ENCODE measurements at places on chromosomes 12 and 14.

DNA sequence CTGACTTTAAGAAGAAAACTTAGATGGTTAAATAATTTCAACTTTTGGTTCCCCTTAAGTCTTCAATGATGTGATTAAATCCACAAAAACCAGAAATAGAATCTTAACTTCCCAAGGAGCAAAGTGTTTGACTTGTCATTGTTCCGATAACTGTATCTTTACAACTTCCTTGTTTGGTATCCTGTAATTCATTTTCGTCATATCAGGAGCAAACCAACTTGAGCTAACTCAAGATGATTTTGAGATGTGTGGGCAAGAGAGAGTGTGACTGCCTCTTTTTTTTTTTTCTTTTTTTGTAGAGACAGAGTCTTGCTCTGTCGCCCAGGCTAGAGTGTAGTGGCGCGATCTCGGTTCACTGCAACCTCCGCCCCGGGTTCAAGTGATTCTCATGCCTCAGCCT is 25.3 kb downstream of the DRAM1 start:
- DNase-seq = no peak

GRCh38 chr12:124032265-124032886 is 59.4 kb downstream of the ZNF664 start:
- DNase-seq = peak; percentile 35

GRCh38 chr12:77500089-77500488 is 330.6 kb upstream of the NAV3 start:
- DNase-seq = no peak

DNA sequence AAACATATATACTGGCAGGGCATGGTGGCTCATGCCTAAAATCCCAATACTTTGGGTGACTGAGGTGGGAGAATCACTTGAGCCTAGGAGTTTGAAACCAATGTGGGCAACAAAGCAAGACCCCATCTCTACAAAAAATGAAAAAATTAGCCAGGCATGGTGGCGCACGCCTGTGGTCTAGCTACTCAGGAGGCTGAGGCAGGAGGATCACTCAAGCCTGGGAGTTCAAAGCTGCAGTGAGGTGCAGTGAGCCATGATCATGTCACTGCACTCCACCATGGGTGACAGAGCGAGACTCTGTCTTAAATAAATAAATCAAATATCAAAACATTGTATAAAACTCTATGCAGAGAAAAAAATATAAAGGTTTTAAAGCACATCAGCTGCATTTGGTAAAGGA is 5.2 kb downstream of the FMNL3 start:
- no peak for DNase-seq

GRCh38 chr12:104615048-104615561 is 158.4 kb downstream of the CHST11 start:
- no peak for DNase-seq

GRCh38 chr12:83220774-83221173 is 534.1 kb downstream of the TMTC2 start:
- DNase-seq = no peak

DNA sequence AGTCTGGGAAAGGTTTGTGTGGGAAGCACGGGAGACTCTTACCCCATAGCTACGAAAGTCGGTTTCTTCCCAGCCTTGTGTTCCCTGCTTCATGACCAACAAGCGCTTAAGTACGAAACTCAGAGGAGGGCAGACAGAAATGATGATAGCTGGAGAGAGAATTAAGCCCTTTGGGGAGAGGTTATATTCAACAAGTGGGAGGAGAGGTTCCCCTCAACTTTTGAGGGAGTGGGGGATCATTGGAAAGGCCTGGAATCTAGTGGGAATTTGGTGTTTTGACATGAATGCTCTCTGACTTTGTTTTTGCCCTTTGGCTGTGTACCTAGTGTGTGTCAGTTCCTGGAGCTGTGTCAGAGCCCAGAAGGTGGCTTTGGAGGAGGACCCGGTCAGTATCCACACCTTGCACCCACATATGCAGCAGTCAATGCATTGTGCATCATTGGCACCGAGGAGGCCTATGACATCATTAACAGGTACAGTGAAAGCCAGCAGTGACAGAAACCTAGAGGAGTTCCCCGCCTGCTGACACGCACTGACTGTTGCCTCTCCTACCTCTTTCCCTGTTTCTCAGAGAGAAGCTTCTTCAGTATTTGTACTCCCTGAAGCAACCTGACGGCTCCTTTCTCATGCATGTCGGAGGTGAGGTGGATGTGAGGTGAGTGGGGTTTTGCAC is 40.6 kb downstream of the FNTB start:
- no peak for DNase-seq

DNA sequence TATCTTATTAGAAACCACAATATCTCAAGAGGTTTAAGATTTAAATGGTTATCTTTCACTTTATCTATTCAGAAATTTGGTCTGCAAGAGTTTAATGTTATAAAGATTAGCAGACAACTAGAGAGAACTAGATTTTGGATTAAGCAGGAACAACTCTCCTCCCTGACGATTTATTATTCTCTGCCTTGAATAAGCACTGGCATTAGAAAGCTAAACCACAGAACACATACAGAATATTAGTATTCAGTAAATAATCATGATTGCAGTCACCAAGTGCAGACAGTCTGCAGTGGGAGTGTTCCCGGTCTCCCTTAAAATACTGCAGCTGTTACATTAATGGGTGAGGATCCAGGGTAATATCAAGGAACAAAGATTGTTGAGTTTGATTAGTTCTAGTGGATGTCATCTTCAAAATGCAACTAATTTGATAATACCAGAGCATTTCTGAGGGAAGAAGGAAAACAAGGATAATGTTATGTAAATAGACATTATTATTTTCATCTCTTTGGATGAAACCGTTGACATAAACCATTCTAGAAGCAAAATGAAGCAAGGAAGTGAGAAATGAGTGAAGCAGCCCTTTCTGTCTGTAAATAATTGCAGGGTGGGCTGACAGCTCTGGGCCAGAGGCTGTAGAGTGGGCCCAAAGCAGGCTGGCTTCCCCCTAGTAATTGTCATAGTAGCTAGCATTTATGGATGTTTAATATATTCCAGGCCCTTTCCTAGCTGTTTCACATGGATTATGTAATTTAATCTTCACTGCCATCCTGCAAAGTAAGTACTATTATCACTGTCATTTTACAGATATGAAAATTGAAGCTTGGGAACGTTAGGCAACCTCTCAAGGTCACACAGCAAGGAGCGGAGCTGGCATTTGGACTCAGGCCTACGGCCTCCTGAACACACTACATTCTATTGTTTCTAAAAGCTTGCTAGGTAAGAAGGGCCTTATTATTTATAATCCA is 79.4 kb downstream of the DYRK2 start:
- DNase-seq = no peak

- DNase-seq = peak; percentile 70
These were observed 554 bp upstream of the TSPAN31 start for GRCh38 chr12:57744194-57744776.

Measured in activated CD4-positive, alpha-beta T cell treated with anti-CD3 and anti-CD28 coated beads, Interleukin-2, amount 50 U/mL, for 16 hours (primary cell).